ENCODE measurements at places on chromosomes 12 and 14.

- no peak for DNase-seq
Observed at GRCh38 chr12:47348206-47348605, 268.4 kb upstream of the AMIGO2 start.

DNA sequence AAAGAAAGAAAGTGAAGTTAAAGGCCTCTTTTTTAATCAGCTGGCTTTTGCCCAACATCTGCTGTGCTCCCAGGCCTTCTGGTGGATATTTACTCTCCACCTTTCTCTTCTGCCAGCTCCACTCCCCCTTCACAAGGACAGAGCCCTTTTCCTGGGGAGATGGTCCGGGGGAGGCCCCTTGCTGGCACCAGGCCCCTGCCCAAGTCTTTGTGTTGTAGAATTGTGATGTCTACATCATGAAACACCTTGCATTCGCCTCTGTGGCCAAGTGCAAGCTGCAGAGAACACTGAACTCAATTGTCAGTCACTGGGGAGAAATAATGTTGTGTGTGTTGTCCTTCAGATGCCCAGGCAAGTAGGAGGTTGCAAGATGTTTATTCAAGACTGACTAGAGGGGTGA, 150.3 kb downstream of the DPF3 start:
- DNase-seq, result no peak

GRCh38 chr12:132477017-132477702, 12.8 kb upstream of the FBRSL1 start:
- no peak for DNase-seq

DNA sequence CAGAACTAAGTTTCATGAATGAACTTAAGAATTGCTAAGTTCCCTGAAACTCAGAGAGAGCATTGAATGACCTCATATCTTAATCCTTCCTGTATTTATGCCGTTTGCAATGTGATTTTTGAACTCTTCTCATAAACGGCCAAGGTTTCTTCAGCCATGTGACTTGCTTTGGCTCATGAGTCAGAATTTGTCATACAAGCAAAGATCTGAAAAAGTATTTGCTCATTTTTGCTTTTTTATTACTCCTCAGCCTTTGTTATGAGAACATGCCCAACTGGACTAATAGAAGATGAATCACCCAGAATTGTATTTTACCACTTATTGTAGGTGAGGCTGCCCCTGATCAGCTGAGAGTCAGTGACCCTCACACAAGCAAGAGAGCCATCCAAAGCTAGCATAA, 693.8 kb downstream of the BCL11B start:
- peak; percentile 26 for DNase-seq

- peak; percentile 76 for DNase-seq
Observed at GRCh38 chr12:56119361-56119796, 1.3 kb downstream of the ZC3H10 start.

DNA sequence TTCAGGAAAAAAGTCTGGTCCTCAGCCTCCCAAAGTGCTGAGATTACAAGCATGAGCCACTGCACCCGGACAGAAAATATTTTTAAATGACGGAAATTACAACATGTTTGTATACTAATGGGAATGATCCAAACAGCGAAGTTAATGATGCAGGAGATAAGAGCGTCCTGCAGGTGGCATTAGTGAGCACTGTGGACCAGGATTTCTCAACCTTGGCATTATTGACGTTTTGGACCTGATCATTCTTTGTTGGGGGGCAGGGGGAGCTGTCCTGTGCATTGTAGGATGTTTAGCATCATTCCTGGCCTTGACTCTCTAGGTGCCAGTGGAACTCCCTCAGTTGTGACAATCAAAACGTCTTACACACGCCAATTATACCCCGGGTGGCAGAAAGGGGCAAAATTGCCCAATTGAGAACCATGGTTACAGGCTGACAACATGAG, 34.1 kb downstream of the SCFD1 start:
- DNase-seq, result peak; percentile 9

- no peak for DNase-seq
Observed at GRCh38 chr12:115511986-115512711, 765.3 kb downstream of the MED13L start.

GRCh38 chr12:57624441-57625220, 8.4 kb downstream of the B4GALNT1 start:
- DNase-seq, result no peak

- DNase-seq, result no peak
Observed at GRCh38 chr12:54364413-54364812, at the start of gene GPR84. Gene GPR84 (minus strand): TSS chr12:54364486. CDS start chr12:54363851, 635 bp downstream.

- no peak for DNase-seq
Observed at GRCh38 chr12:108807476-108807875, 49.9 kb downstream of the SSH1 start.

GRCh38 chr12:132145334-132145733, 1.1 kb downstream of the NOC4L start:
- DNase-seq, result no peak

- DNase-seq, result no peak
Observed at GRCh38 chr12:76519538-76519937, 40.0 kb downstream of the OSBPL8 start.

- DNase-seq, result no peak
Observed at GRCh38 chr12:108338915-108339657, at the start of gene CMKLR1. Gene CMKLR1 (minus strand): TSS chr12:108339311. CDS start chr12:108293591, 45,720 bp downstream.

GRCh38 chr12:97148941-97149559, 242.0 kb downstream of the NEDD1 start:
- DNase-seq, result no peak

DNA sequence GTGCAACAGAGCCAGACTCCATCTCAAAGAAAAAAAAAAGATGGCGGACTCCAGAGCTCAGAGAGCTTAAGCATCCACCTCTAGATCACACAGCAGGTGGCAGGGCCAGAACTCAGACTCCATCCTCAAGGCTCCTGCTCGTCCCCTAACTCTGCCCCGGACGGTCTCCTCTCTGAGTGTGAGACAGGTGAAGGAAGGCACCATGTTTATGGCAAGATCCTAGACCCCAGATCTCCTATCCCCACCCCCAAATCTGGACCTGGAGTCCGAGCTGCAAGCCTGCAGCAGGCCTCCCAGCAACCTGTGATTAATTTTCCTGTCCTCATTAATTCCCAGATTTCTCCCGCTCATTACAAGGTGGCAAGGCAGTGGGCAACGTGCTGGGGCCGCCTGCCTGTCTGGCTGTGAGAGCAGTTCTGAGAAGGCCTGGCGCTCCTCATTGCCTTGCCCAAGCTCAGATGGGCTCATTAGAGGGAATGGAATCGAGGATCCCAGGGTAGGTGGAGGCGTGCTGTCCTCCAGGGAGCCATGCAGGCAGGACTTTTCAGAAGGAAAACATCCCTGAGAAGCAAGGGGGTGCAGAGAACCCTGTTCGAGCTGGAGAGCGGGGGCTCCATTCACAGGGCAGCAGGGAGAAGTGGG, 296.6 kb upstream of the RTL1 start:
- DNase-seq, result no peak

GRCh38 chr12:92244036-92244435, 98.4 kb upstream of the BTG1 start:
- no peak for DNase-seq

- DNase-seq, result peak; percentile 6
Observed at GRCh38 chr14:98909251-98909944, 362.6 kb downstream of the BCL11B start.

GRCh38 chr12:112422531-112422930, 3.8 kb downstream of the PTPN11 start:
- peak; percentile 54 for DNase-seq

DNA sequence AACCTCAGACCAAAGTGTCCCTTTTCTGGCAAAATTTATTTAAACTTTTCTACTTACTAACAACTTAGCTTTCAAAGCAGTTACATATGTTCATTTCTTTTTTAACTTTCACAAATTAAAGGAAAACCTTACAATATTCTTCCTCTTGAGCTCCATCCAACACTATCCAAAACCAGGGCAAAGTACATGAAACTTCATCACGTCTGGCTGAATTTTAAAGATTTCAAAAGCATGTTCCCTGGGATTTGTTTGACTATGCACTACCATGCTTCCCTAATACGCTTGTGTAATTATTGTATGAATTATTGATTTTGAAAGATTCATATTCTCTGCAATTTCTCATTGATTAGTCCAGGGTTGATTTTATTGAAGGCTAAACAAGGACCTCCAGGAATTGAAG, 343.1 kb upstream of the TMPO start:
- DNase-seq, result no peak

- no peak for DNase-seq
Observed at GRCh38 chr12:47369085-47369484, 289.3 kb upstream of the AMIGO2 start.

GRCh38 chr14:51481643-51482042, 170.1 kb upstream of the FRMD6 start:
- DNase-seq, result no peak

DNA sequence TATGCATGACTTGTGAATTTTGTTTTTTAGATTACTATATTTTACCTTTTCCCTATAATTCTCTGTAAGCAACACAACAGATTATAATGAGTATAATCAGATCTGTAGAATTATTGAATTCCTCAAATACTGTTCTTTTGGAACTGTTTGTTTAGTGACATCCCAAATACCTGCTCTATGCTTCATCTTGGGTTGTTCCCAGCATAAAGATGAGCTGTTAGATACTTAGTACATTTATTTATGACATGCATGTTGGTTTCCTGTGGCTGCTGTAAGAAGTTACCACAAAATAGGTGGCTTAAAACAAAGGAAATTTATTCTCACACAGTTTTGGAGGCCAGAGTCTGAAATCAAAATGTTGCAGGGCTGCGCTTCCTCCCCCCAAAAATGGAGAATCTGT, 78.4 kb downstream of the PTPRR start:
- DNase-seq, result no peak

DNA sequence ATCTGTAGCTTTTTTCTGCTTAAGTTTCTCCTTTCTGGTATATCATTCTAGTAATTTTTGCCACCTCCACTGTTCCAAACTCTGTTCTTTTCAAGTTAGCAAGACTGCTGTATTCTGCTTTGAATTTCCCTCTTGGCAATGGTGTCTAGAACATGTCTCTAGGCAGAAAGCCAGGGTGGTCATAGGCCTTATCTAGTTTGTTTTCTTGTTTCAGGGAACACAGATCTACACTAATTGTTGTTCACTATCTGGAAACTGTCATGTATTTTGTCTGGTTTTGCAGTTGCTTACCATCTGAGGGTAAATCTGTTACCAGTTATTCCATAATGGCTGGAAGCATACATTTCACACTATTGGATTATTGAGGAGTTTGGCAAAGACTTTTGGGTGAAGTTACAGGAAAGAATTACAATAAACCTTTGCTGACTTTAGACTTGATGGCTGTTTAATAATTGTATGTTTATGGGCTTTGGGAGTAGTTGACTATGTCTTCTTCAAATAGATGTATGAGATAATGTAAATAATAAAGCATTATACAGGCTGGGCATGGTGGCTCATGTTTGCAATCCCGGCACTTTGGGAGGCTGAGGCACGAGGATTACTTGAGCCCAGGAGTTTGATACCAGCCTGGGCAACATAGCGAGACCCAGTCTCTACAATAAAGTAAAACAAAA, 41.4 kb downstream of the FUT8 start:
- DNase-seq, result no peak

GRCh38 chr12:123033392-123034021, 53.0 kb downstream of the ARL6IP4 start:
- DNase-seq, result no peak

- no peak for DNase-seq
Observed at GRCh38 chr12:110165540-110166159, 41.5 kb downstream of the IFT81 start.

Data from stromal cell of bone marrow (primary cell).